ENCODE measurements at places on chromosomes 2 and 18. TPM values are rescaled to one million over a fixed set of nuclear protein-coding genes. Genes with fewer than 3 reads are reported as not detected.

GRCh38 chr18:2847317-2848246, 776 bp downstream of the EMILIN2 start:
- peak; percentile 28 for DNase-seq

DNA sequence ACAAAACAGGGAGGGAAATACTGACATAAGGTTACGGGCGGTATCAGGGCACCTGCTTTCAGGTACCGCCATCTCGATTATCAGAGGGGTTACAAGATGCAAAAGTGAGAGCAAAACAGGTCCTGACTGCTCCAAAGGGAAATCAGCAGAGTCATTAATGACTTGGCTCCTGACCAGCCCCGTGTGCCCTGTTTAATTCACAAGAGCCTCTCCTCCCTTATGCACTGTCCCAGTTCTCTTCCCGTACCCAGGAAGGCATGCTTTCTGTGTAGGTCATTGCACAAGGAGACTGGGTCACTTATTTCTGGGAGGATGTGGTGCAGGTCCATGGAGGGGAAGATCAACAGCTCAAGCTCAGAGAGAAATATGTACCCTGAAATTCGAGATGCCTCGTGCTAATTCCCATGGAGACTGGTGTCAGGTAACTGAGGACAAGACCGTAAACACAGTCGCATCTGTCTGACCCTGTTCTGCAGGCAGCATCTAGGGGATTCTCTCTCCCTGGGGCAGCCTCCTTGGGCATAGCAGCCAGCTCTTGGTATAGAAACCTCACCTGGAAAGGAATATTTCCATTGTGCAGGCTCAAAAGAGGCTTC, 79.9 kb downstream of the HNRNPLL start:
- DNase-seq, result no peak

- DNase-seq, result no peak
Observed at GRCh38 chr2:158580760-158581159, 124.0 kb downstream of the PKP4 start.

DNA sequence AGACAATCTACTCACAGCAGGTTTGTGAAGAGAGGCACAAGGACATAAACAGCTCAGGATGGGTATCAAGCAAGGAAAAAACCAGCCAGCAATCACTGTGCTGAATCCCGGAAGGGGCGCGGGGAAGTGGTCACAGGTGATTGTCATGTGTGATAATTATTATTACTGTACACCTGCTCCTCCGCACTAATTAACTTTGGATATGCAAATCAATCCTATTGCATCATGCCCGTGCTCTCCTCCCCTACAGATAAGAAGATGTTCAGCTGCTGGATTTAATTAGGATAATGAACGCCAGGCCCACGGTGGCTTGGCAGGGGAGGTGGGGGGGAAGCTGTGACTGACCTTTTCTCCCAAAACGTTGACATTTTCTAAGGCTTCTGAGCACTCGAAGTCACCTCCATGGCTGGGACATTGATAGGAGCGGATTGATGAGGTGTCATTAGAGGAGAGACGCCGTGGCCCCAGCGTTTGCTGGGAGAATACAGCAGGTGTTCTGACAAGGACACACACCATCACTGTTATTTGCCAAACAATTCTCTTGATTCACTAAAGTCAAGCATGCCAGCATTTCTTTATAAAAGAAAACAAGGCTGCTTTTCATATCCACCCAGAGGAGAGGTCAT, 160.3 kb upstream of the VRK2 start:
- peak; percentile 20 for DNase-seq

DNA sequence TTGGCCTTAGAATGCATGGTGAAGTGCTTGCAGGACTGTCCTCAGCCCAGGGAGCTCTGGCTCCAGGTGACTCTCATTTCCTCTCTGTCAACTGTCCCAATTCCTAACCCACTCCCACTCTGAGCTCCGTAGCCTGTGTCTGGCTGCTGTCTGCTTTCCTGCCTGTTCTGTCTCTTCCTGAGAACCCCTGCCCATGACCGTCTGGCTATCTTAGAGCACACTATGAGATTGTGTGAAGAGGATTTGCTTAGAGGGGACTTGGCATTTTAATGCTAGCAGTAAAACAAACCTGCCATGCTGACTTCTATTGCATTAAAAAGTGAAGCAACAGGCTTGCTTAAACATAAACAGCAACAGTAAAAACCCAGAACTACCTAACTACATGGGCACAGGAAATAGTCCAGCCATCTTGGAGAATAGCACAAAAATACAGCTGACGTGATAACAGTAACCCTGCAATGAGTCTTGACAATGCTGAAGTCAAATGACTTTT, 234.7 kb downstream of the PRKCE start:
- DNase-seq, result no peak

GRCh38 chr18:9211955-9212354, 75.4 kb downstream of the ANKRD12 start:
- DNase-seq, result no peak

GRCh38 chr2:121723316-121723715, 13.4 kb downstream of the NIFK start:
- DNase-seq, result no peak

DNA sequence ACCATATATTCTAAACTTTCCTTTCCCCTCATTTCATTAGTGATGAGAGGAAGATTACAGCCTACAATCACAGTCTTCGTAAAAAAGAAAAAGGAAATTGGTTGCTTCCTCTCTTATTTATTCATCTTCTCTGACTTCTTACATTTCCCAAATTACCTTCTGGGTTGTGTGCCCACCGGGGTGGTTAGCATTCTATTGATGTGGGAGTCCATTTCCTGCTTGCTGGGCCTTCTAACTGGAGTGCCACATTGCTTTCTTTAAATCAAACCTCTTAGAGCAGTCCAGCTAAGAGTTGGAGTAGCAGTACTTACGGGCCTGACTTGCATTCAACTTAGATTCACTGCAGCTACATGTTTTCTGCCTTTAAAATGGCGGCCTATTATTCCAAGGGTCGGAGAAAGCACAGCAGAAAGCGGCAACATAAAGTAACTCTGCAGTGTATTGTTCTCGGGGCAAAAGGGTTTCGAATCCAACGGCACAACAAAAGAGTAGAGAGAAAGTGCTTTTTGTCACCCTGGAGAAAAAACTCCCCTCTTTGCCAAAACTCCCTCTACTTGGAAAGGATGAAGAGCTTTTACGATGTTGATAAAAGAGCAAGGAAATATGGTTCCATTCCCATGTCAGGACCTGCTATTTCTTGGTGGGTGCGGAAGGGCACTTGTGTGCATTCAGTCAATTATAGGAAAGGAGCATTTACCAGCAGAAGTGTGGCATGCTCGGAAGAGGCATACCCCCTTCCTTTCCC, 110.6 kb upstream of the DLX2 start:
- no peak for DNase-seq

GRCh38 chr2:215421859-215422461, 13.9 kb downstream of the FN1 start:
- no peak for DNase-seq

GRCh38 chr2:57156231-57156924, 890.2 kb upstream of the VRK2 start:
- DNase-seq, result no peak

DNA sequence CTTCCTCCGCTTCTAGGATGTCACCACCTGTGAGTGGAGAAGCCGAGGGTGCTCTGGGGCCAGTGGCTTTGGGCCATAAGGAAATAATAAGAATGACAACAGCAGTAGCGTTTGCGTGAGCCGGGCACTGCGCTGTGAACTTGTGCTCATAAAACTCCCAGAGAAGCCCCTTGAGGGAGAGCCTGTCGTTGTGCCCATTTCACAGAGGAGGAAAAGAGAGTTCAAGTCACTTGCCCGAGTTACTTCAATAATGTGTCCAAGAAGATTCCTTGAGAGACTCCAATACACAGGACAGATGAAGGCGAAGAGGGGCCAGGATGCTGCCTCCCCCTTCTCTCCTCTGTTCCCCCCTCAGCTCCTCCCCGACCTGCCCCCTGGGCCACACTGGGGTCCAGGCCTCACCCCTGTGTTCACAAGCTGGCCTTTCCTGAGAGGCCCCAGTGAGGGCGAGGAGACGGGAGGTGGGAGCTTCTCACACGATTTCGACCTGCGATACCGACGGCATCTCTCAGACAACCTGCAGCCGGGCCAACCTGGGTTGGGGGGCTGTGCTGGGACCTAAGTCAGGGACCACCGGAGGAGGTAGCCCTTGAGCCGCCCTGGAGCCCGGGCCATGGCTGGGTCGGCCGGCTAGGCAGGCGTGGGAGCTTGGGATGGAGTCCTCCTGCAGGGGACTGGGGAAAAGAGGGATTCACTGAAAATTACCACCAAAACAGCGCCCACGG, 53.5 kb upstream of the UBE2F start:
- no peak for DNase-seq

DNA sequence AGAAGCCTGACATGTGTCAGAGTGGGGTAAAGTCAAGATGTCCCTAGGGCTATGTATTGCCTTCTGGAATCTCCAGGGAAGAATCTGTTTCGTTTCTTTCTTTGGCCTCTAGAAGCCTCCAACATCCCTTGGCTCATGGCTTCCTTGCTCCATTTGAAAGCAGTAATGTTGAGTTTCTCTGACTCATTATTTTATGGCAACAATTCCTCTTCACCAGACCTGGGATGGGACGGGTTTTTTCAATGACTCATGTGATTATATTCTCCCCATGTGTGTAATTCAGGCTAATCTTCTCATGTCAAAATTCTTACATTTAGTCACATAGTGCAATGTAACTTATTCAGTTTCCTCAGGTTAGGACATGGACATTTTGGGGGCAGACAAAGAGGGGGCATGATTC, 1038.6 kb downstream of the CBLN2 start:
- DNase-seq, result no peak

DNA sequence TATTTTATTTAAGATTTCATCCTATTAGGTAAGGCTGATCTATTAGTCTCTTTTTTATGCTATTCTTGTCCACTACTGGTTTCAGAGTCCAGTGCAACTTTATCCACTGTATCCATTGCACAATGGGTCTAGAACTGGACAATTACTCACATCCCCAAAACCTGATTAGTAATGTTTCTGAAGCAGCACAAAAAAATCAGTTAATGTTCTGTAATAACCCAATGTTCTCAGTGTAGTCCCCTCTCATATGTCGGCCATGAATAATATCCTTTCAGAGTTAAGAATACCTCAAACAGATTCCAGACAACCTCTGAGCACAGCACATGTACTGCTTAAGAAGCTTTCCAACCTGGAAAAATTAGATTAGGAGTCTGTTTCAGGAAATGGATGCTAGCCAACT, 29.7 kb downstream of the MGAT4A start:
- no peak for DNase-seq

- DNase-seq, result no peak
Observed at GRCh38 chr2:68653034-68653433, 9.7 kb downstream of the PROKR1 start.

DNA sequence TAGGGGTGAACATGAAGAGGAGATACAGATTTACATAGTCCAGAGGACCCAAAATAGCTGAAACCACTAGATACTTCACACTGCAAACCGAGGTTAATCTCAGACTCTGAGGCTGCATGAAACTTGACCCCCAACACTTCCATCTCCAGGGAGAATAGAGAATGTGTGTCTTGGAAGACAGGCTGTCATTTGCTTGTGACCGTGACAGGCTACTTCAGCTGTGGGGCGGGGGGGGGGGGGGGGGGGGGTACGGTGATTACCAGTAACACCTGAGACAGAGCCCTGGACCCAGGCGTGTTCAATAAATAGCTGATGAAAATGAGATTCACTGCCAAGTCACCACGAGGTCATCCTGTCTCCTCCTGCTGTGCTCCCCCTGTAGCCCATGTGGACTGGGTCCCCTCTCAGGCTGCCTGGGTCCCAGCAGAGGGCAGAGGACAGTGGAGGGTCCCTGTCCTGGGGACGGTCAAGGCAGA, 5.7 kb upstream of the KLHL29 start:
- DNase-seq, result no peak

DNA sequence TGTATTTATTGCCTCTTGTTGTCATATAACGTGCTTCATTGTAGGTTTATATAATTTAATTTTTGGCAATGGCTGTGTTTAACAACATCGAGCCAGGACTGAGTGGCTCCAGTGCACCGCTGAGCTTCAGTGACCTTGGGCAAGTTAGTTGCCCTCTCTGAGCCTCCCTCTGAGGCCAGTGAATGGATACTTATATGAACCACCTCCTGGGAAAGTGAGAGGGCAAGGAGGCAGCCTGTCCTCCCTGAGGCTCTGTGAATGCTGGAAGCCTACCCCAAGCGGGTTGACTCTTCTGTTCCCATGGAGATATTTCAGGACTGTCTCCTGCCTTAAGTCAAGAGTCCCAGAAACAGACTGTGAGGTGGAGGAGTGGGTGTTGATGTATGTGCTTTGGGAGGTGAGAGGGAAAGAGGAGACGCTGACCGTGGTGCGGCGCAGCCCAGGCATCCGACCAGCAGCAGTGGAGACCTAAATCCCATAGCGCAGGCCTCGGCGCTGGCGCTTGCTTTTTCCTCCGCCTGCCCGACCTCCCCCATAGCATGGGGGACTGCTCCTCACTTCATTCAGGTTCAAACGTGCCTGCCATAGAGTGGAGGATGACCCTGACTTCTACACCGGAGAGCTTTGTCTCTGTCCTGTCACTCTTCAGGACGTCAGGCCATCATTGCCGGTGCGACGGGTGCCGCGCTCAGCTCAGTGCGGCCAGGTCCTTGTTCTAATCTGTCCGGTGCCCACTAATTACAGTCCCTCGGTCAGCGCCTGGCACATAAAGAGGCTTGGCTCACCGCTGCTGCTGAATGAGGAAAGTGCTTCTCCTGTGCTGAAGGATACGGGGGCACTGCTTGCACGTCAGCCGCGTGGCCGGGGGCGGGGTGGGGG, 167.3 kb upstream of the HS6ST1 start:
- DNase-seq, result no peak

DNA sequence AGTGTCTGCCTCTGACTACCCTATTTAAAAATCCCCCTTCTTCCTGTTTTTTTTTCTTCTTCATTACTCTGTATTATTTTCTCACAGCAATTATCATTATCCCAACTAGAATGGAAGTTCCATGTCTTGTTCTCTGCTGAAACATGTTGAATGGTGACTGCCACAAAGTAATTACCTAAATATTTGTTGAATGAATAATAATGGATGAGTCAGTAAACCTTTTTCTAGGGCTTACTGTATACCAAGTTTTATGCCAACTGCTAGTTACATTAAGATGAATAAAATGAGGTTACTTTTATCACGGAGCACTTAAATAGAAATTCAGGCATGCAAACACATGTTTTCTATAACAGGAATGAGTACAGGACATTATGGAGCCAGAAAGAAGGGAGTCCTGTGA, 490.6 kb downstream of the THSD7B start:
- DNase-seq, result no peak

DNA sequence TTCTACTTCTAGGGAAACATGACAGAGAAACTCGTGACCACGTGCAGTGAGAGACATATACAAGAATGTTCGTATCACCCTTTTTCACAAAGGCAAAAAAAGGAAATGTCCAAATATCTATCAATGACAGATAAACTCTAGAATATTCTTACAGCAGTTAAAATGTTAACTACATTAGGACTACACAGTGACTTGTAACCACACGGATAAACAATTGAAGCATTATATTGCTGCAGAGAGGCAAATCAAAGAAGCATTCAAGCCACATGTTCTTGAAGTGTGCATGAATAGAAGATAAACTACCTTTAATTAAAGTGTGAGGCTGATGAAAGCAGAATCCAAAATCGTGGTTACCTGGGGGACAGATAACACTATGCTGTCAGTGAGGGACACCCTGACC, 935.3 kb upstream of the KLHL29 start:
- no peak for DNase-seq

GRCh38 chr2:237876061-237876526, 16.7 kb downstream of the RAMP1 start:
- DNase-seq, result no peak

Gene SERPINB13
- total RNA-seq, result not detected

Gene RSAD2
- 12.5 TPM for total RNA-seq

Gene AMER3
- not detected for total RNA-seq

Gene MRPS5
- 46.7 TPM for total RNA-seq

Gene ERICH2
- 3.3 TPM for total RNA-seq

Data from left lung (tissue), 14 donors.